ENCODE measurements at places on chromosomes 3 and 15. TPM values are rescaled to one million over a fixed set of nuclear protein-coding genes. Genes with fewer than 3 reads are reported as not detected.

PCSK6 gene
- 11.1 TPM for total RNA-seq

GRCh38 chr3:16513141-16514020 lies at the start of gene RFTN1:
Gene RFTN1 (minus strand): TSS chr3:16513699. CDS start chr3:16493869, 19,830 bp downstream.
- DNase-seq = peak; percentile 10

MELTF gene
- total RNA-seq = 210 TPM

LTK gene
- 0.08 TPM for total RNA-seq

- DNase-seq = no peak
These were observed 370.9 kb downstream of the NR2F2 start for GRCh38 chr15:96701443-96701842.

OR5H1 gene
- total RNA-seq = not detected

GRCh38 chr3:156642750-156643728 lies 31.4 kb upstream of the TIPARP start:
- DNase-seq = no peak

- peak; percentile 80 for DNase-seq
These were observed 67.9 kb upstream of the MITF start for GRCh38 chr3:69671082-69671952.

GDPGP1 gene
- total RNA-seq = 10.9 TPM

FAM107A gene
- not detected for total RNA-seq

Data from SK-MEL-5 (cell line).